ENCODE measurements at places on chromosomes 4 and X. TPM values are rescaled to one million over a fixed set of nuclear protein-coding genes. Genes with fewer than 3 reads are reported as not detected.

GRCh38 chr4:172127168-172127567 is 314.0 kb downstream of the GALNTL6 start:
- no peak for DNase-seq

DNA sequence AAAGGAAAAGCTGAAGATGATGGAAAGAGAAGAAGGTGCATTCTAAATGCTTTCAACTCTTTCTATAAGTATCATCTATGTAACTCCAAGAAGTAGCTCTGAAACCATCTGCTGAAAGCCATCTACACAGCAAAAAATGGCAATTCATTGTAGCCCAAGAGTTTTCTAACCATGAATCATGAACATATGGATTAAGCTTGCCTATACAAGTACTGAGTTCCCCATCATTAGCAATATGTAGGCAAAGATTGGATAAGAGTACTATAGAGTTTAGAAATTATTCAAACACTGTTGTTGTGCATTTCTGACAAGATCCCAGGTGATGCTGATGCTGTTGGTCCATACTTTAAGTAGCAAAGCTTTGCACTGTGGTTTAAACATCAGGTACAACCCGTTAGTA is 11.2 kb downstream of the DAPP1 start:
- DNase-seq, result no peak

GRCh38 chr4:168803732-168804131 is 206.3 kb downstream of the CBR4 start:
- no peak for DNase-seq

The CRMP1 gene
- total RNA-seq, result not detected

- DNase-seq, result no peak
These were observed 74.9 kb downstream of the CRLF2 start for GRCh38 chrX:1137531-1137930.
